ENCODE measurements at places on chromosomes 12 and 14. TPM values are rescaled to one million over a fixed set of nuclear protein-coding genes. Genes with fewer than 3 reads are reported as not detected.

Gene GYS2
- total RNA-seq: not detected

Gene RPL10L
- total RNA-seq: not detected

DNA sequence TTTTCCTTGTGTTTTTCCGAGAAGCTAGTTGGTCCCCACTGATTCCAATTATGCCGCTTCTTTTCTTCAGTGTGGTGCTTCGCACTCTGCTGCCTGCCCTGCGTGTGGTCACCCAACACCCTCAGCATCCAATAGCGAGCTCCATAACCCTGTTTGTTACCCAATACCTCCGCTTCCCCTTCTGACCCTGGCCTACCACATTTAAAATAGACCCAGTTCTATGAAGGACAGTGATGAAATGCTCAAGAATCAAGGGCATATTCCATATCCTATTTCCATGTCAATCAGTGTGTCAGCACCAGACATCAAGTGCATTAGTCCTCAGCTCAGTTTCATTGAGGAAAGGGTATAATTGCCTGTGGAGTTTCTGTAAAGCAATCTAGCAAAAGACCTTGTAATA lies 9.5 kb downstream of the NDRG2 start:
- peaks cover under 1% of the 10 kb centered on the region for H3K4me1 ChIP-seq
- H3K4me3 ChIP-seq: no peak overlapping the region
- H3K36me3 ChIP-seq: peaks cover 3% of the 10 kb centered on the region
- no peak for DNase-seq

- H3K4me1 ChIP-seq: no peaks in the 10 kb centered on the region
- H3K27me3 ChIP-seq: no peaks in the 10 kb centered on the region
- no peak for DNase-seq
- H3K4me3 ChIP-seq: no peak overlapping the region
- no peak overlapping the region for H3K27ac ChIP-seq
Observed at GRCh38 chr12:10667581-10667980, 6.3 kb downstream of the STYK1 start.

Data from lung (tissue), 17 donors.